ENCODE measurements at places on chromosomes 11 and 22.
A peak's percentile ranks its signal among the peaks of the same experiment; 100 is the strongest.

DNA sequence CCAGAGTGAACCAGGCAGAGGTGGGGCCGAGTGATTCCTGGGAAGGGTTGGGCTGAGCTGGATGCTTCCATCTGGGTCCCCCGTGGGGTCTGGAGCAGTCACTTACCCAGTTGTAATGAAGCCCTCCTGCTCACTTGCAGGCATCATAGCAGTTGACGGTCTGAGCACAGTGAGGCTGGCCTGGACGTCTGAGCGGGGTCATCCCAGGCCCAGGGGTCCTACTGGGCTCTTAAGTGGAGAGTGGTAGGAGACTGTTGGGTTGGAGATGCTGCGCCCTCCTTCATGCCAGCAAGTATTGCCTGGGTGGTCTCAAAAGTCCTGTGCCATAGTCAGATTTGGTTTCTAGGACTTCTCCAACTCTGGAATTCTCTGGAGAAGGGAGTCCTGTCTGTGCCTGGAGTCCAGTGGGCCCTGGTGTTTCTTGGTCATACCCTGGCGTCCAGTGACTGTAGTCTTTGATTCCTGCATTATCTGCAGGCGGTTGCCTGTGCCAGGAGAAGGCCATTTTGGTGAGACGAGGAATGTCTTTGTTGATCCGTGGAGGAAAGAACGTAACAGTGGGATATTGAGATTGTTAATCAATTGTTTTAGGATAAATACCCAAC lies 82.3 kb downstream of the TBC1D22A start:
- DNase-seq = no peak

GRCh38 chr11:130897262-130898182 lies 18.8 kb downstream of the SNX19 start:
- DNase-seq = peak; percentile 87

- DNase-seq = no peak
Observed at GRCh38 chr11:113475160-113475761, at the start of gene DRD2. Gene DRD2 (minus strand): TSS chr11:113475398. CDS start chr11:113424651, 50,747 bp downstream.

DNA sequence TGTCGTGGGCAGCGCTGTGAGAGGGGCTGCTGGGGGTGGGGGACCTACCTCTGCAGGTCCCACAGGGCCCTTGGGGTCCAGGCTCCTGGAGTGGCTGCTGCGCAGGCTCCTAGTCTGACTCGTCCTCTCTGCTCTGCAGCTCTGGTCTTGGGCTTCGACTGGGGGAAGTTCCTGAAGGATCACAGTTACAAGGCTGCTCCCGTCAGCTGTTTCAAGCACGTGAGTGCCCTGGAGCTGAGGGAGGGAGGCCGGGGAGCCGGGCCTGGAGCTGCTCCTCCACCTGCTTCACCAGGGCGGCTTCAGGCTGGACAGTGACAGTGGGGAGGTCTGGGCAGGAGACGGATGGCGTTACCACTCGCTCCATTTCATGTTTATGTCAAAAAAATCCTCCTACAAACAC lies 11.9 kb downstream of the L3MBTL2 start:
- no peak for DNase-seq

GRCh38 chr11:18010977-18011586 lies 1.8 kb downstream of the SERGEF start:
- DNase-seq = no peak

GRCh38 chr11:76315182-76315853 lies 65.6 kb downstream of the THAP12 start:
- no peak for DNase-seq

DNA sequence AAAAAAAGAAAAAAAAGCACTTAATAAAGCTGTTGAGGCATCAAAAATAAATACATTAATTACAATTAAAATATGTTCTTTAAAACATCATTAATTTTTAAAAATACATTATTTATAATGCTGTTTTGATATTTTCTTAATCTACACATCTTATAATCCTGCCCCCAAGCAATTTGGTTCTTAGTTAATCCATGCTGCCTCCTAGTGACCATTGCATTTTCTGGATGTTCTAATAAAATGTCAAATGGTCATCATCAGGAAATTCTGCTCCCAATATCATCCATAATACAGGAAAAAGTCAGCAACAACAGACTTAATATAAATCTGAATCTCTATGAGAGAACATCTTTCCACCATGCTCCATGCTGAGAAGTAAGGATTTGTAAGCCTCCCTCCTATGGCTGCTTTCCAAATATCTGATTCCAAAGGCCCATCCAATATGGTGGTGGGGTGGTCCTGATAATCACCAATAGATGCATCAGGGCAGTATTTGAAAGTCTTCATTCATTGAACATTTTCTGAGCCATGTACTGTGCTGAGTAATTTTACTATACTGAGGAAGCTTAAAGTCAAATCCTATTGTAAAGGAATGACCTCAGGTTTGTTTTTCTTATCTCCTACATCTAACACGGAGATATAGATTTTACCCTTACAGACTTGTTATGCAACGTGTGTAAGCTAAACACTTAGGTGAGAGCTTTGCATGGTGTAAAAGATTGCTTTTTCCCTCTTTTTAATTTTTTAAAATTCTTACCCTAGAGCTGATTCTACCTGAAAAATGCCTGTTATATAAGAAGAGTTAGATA lies 124.7 kb upstream of the BMAL1 start:
- DNase-seq = no peak

DNA sequence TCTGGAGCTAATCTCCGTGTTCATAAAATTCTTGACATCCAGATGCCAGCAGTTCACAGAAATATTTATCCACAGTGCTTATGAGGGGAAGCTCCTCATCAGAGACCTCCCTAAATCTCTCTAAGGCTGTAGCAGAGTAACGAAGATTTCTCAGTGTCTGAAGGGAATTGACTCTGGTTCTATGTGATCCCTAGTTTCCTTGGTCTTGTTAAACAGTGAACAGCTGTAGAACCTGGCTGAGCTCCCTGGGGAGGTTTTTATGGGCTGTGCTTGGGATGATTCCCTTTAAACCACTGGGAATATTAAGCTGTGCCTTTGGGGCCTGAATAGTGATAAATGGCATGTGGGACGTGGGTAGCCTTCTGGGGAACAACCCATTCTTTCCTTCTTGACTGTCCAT lies 43.7 kb upstream of the ARHGAP20 start:
- peak; percentile 26 for DNase-seq

- DNase-seq = no peak
Observed at GRCh38 chr11:40602866-40603552, 856.4 kb downstream of the LRRC4C start.

- DNase-seq = no peak
Observed at GRCh38 chr11:64796047-64796756, 6.8 kb downstream of the MAP4K2 start.

DNA sequence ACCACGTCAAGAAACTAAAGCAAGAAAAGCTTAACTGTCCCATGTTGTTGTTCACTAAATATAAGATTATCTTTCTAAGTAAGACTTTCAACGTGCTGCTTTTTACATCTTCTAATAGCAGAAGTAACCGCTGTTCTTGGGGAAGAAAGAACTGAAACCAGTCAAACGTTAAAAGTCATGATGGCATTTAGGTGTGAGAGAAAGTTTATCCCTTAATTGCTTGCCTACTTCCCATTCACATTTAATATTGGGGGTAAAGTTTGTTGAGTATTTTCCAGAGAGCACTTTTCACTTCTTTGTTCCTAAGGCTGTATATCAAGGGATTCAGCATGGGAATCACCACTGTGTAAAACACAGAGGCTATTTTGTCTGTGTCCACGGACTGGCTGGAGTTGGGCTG lies 970 bp downstream of the OR5B21 start:
- DNase-seq = no peak

GRCh38 chr11:110133160-110133559 lies 40.0 kb downstream of the ZC3H12C start:
- DNase-seq = no peak

DNA sequence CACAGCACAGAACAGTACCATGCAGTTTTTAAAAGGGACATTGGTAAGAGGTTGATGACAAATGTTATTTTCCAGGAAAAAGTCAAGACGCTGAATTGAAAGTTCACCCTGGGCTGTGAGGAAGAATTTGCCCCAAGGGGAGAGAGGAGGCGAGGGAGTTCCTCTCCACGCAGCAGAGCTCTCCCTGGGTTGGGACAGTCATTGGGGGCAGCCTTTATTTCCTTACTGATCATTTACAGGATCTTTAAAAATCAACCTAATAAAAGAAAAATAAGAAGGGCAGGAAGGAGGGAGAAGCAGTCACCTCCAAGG lies 49.9 kb upstream of the WNT7B start:
- DNase-seq = no peak

DNA sequence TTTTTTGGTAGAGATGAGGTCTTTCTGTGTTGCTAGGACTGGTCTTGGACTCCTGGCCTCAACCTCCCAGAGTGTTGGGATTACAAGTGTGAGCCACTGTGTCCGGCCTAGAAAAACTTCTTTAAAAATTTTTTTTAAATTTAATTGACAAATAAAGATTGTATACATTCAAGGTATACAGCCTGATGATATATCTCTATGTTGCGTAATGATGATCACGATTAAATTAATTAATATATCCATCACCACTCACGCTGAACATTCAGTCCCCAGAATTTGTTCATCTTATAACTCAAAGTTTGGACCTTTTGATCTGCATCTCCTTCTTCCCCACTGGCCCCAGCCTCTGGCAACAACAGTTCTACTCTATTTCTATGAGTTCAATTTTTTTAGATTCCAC lies 27.2 kb downstream of the VSTM5 start:
- no peak for DNase-seq

DNA sequence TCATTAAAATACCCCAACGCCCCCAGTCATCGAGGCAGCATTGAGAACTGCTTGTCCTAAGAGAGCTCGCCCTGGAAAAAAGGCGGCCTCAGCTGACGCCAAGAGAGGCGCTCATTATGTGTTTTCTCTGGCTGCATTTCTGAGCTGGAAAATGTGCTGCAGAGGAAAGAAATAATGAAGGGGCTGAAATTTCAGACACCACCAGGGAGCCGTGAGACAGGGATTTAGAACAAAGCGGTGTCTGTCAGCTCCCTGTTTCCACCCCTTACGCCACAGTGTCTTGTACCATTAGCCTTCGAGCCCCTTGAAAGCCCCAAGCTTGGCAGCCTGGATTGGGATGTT lies 14.4 kb downstream of the USH1C start:
- DNase-seq = no peak

GRCh38 chr11:85806876-85807275 lies 4.1 kb downstream of the SYTL2 start:
- no peak for DNase-seq

DNA sequence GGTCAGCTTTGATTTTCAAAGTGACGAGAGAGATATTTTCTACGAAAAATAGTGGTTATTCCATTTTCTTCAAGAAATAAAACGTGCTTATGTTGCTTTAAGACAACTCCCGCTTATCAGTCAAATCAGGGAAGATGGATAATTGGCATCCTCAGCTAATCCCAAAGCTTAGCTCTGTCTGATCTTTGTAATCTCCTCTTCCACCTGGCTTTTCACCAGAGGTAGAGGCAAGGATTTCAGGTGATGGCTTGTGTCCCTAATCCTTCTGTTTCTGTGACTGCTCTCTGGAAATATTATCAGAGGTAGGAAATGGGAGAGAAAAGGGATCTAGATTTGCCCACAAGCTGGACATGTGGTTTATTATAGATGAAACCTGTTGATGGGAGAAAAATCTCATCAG lies 78.9 kb downstream of the DBX1 start:
- no peak for DNase-seq
